Hematopoietic multipotent progenitor cell treated with erythropoietin and hydrocortisone succinate and interleukin-3 and kit ligand, for 17 days (in vitro differentiated cells): ENCODE measurements at places on chromosomes 3 and 15.

DNA sequence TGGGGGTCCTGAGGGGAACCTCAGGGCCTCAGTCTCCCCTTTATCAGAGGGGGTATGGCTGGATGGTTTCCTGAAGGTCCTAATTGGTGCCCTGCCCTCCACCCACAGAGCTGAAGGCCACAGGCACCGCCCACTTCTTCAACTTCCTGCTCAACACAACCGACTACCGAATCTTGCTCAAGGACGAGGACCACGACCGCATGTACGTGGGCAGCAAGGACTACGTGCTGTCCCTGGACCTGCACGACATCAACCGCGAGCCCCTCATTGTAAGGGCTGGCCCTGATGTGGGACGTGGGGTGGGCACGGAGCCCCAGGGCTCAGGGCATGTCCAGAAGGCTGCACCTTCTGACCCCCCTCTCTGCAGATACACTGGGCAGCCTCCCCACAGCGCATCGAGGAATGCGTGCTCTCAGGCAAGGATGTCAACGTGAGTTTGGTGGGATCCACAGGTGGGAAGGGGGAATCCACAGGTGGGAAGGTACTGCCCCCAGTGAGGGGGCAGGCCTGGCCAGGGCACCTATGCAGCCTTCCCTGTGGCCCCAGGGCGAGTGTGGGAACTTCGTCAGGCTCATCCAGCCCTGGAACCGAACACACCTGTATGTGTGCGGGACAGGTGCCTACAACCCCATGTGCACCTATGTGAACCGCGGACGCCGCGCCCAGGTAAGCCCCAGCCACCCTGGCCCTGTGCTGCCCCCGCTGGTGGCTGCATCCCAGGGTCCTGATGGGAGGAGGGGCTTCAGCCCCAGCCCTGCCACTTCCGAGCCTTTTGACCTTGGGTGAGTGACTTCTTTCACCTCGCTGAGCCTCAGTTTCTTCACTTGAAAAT lies 17.5 kb upstream of the GNAT1 start:
- no peak for DNase-seq

- DNase-seq: no peak
Observed at GRCh38 chr15:69144530-69144929, 15.9 kb upstream of the GLCE start.

DNA sequence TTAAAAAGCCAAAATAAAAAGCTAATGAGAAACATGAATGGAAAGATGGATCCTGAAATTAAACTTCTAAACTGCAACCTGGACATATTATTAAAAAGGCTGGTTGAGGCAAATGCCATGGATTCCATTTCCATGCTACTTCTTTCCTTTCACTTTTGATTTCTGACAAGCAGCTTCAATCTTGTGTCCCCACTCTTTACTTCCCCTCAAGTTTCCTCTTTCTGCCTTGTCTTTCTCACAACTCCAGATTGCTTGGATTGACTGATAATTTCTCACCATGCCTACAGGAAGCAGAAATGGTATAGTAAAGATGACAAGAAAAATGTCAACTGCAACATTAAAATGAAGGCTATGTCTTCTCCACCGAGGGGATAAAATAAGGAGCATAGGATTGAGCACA lies 1136.7 kb downstream of the TUSC7 start:
- no peak for DNase-seq

GRCh38 chr3:186115239-186115996 lies 6.5 kb upstream of the ETV5 start:
- DNase-seq: no peak

DNA sequence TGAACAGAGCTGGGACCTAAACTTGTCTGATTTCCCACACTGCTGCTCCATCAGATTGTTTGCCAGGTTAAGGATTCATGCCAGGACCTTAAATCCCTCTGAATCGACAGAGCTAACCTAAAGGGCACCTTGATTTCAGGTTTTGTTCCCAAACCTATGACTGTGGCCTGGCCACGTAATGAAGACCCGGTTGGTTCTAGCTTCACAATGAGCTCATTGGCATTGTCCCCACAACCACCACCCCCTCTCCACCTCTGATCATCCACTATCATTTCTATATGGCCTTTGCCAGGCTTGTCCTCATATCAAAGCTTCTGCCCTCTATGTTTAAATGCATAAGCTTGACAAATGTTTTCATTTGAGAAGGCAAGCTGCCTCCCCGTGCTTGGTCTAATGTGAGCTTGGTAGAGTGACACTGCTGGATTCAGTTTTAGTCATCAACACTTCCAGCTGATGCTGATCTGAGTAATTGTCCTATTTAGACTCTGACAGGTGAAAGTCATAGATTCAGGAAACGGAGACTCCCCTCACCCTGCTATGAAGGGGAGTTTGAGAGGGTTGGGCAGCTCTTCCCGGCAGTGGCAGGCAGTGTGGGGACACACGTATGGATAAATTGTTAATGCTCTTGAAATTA lies 407.1 kb upstream of the CFAP20DC start:
- DNase-seq: no peak

GRCh38 chr3:13210221-13210975 lies 137.2 kb upstream of the IQSEC1 start:
- no peak for DNase-seq
